ENCODE measurements at places on chromosomes 6 and 20. TPM values are rescaled to one million over a fixed set of nuclear protein-coding genes. Genes with fewer than 3 reads are reported as not detected.

FAM217A gene
- not detected for total RNA-seq

CYP24A1 gene
- 5.7 TPM for total RNA-seq

NRM gene
- 12.4 TPM for total RNA-seq

ECT2L gene
- not detected for total RNA-seq

IP6K3 gene
- total RNA-seq = not detected

LAMA4 gene
- 1.8 TPM for total RNA-seq

SSTR4 gene
- not detected for total RNA-seq
